ENCODE measurements at places on chromosomes 1 and 21.

- DNase-seq: no peak
These were observed 44.6 kb upstream of the DNASE2B start for GRCh38 chr1:84353695-84354094.

DNA sequence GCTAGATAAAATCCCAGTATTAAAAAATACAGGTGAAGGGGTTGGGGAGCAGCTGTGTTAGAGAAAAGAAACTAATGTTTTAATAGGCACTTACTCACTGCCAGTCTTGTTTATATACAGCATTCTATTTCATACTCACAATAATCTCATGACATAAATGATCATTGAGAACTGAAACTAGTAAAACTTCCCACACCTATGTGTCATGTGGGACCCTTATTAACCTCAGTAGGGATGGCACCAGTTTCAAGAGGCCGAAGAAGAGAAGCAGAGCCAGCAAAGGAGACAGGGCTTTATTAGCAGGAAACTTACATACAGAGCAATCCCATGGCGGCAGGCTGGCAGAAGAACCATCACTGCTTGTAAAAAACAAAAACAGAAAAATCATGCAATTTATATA lies 48.8 kb upstream of the KCNH1 start:
- no peak for DNase-seq

DNA sequence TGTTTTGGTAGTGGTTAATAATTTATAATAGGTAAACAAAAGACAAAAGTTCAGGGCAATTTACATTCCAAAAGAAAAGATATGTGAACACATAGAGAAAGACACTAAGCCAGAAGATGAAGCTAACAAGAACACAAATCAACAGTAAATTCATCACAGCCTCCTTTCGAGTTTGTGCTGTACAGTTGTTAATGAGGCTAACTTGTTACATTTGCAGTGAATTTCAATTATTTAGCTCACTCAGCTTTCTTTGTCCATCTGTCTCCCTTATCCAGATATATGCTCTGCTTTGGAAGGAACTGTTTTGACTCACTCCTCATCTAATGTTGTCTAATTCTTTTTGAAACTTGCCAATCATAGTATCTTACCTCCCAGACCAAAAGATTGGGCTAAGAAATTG lies 423.3 kb upstream of the OLFM3 start:
- no peak for DNase-seq

- no peak for DNase-seq
These were observed 28.1 kb downstream of the ERI3 start for GRCh38 chr1:44326821-44327465.

- DNase-seq: no peak
These were observed 1363.2 kb upstream of the ADGRL4 start for GRCh38 chr1:80369780-80370179.

DNA sequence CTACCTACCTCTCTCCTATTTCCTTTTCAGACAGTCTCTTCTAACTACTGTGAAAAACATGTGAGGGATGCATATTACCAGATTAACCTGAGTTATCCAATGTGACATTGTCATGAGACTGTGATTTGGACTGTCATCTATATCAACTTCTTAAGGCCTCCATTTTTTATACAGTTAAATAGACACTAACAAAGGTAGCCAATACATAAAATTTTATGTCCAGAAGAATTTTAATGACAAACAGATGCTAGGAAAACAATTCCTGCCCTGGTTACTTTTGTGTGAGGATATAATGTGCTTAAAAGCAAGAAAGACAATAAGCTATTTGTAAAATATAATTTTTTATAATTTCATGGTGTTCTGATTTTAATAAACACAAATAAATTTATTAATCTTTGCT lies 136.2 kb downstream of the DPYD start:
- DNase-seq: no peak

DNA sequence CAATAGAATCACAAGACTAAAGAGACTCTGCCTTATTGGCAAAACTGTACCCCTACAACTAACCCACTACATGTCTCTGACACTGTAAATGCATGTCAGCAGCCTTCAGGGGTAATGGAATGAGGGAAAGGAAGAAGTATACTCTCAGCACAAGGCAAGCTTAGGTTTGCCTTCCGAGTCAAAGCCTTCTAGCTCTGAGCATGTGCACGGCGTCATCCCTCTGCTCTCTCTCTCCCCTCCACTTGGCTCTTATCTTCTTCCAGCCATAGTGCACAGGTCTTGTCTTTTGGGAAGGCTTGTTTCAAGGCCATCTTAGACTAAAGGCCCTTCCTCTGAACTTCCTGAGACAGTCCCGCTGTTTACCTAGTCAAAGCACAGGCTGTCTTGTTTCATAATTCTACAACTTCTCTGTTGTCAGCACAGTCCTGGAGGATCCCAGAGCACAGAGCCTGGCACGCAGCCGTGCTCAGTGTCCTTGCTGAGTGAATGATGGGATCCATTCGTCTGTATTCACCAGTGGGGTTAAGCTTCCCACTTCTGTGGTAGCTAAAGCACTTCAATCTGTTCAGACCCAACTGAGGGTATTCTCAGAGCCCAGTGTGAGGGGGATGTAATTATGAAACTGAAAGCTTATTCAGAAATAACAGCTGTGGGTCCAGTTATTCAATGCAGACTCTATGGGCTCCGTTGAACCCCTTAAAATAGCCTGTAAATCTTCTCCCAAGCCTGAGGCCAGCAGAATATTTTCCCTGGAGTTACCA lies 166.5 kb upstream of the PLD5 start:
- no peak for DNase-seq

DNA sequence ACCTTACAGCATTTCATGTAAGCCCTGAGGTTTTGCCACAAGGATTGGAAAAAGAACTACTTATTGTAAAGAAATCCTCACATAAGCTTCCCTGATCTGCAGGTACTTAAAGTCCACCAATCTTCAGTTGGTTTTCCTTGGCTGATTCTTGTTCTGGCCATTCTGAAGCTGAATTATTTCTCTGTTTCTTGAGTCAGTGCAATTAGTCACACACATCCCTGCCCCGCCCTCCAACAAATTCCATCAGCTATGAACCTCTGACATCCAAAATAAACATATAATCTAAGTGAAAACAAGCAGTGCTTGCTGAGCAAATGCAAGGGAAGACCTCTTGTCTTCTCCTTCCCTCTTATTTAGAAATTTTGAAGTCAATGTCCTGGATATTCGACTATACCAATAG lies 8.2 kb upstream of the FNDC7 start:
- DNase-seq: no peak

DNA sequence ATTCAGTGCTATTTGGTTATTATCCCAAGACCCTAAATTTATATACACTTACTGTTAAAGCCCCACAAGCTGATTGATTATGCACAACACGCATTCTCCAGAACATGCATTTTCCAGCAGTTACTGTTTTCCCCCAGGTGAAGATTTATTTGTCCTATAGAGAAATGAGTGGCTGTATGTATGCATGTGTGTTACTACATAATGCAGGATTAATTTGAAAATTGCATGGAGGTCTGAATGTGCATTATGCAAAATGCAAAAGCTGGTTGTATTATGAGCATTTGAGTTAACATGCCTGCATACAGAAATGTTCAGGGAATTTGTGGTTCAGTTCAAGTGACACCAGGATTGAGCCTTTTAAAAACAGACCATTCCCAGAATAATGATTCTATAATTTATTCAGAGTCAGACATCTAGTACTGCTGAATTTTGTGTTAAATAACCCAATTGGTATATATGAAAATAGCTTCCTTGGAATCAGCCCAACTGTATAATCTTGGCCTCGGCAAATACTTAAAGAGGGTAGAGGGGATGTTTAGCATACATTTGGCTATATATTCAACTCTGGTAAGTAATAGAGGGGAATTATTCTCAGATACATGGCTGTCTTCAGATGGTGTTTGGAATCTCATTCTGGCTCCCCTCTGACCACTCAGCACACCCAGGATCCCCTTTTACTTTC lies 320.0 kb downstream of the HHAT start:
- DNase-seq: no peak
